ENCODE measurements at places on chromosomes 11 and 22.

- no peak for DNase-seq
Measured at GRCh38 chr22:23500508-23501260, 79.4 kb downstream of the IGLL1 start.

- no peak for DNase-seq
Measured at GRCh38 chr11:132579634-132580327, 952.5 kb downstream of the OPCML start.

DNA sequence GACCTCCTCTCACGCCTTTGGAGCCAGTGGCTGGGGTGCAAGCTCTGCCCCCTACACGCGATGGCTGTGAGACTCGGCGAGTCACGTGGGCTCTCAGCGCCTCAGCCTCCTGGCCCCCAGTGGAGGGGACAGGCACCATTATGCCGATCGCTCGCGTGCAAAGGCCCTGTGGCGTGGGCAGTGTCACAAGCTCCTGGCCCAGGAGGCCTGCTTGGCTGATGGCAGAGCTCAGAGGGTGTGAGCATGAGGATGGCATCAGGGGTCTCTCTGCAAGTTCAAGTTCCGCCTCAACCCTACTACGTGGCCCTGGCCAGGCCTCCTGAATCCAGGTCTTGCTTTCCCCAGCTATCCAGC lies 90.8 kb upstream of the KCNQ1OT1 start:
- no peak for DNase-seq

DNA sequence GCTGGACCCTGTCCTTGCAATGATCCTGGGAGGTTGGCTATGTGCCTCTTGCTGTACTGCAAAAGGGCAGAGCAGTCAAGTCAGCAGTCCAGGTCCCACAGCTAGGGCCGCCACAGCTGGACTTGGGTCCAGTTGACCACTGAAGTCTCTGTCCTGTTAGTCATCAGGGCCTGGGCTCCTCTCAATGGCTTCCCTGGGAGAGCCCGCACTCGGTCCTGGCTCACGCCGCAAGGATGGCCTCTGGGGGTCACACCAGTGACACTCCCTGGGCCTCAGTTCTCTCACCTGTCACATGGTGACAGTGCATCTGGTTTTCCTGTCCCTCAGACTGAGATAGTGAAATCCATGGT lies 85.1 kb downstream of the NECTIN1 start:
- no peak for DNase-seq

- peak; percentile 84 for DNase-seq
Measured at GRCh38 chr11:129846508-129847335, 31.1 kb downstream of the TMEM45B start.

- no peak for DNase-seq
Measured at GRCh38 chr11:86346513-86346912, 28.2 kb upstream of the CCDC81 start.

GRCh38 chr11:3159296-3160190 lies 5.6 kb downstream of the OSBPL5 start:
- DNase-seq: peak; percentile 29

DNA sequence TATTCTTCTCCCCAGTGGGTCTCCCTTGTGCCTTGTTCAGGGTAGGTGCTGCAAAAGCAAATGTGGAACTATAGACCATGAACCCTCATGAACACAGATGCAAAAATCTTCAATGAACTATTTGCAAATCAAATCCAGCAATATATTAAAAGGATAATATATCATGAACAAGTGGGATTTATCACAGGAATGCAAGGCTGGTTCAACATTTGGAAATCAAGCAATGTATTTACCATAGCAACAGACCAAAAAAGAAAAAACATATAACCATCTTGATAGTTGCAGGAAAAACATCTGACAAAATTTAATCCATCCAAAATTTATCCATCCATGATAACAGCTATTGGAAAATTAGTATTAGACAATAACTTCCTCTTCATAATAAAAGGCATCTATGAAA lies 11.4 kb upstream of the OSBPL5 start:
- no peak for DNase-seq

- peak; percentile 69 for DNase-seq
Measured at GRCh38 chr11:88552379-88553062, 215.0 kb upstream of the CTSC start.

- DNase-seq: no peak
Measured at GRCh38 chr11:9852465-9852864, 188.6 kb downstream of the SWAP70 start.

DNA sequence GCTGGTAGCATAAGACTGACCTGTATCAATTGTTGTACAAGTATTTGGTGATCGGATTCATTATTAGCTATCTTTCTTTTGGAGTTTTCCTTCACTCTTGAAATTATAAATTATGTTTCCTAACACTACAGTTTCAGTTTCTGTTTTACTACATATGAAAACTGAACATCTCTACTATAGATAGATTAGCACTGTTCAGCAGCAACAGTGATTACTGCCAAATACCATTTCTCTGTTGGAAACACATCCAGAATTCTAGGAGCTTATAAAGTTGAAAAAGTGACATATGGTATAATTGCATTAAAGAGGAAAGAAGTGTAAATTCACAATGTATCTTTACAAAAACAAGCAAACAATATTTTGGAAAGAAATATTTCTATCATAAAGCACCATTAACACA lies 118.5 kb upstream of the GRIA4 start:
- DNase-seq: no peak

DNA sequence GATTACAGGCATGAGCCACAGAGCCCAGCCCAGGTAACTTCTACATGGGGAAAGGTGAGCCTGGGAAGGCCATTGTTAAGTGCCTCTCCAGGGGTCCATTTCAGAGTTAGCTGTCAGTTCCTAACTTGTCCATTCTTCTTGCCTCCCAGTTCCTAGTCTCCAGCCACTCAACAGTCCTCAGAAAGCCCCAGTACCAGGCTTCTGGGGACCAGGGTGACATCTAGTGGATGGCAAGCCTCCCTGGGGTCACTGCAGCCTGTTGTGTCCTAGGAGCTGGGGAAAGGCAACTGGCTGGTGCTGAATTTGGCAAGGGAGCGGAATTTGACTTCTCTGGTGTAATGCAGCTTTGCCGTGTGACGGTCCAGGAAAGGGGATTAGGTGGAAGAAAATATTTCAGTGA lies 2.1 kb downstream of the LGALS12 start:
- DNase-seq: peak; percentile 15

DNA sequence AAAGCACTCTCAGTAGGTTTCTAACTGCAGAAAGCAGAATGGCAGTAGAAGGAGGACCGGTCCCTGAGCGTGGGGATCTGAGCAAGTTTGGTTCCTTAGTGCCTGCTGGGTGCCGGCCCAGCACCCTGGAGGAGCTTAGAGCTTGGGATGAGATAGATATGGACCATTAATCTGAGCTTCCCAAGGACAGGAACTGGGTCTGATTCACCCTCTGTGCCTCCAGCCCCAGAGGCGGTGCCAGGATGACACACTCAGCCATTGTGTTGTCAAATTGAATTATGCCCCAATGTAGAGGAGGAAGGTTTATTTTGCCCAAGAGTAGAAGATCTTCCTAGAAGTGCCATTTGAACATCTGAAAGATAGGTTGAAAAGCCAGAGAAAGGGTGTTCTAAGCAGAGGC lies 4.3 kb downstream of the ZC3H7B start:
- DNase-seq: peak; percentile 89

DNA sequence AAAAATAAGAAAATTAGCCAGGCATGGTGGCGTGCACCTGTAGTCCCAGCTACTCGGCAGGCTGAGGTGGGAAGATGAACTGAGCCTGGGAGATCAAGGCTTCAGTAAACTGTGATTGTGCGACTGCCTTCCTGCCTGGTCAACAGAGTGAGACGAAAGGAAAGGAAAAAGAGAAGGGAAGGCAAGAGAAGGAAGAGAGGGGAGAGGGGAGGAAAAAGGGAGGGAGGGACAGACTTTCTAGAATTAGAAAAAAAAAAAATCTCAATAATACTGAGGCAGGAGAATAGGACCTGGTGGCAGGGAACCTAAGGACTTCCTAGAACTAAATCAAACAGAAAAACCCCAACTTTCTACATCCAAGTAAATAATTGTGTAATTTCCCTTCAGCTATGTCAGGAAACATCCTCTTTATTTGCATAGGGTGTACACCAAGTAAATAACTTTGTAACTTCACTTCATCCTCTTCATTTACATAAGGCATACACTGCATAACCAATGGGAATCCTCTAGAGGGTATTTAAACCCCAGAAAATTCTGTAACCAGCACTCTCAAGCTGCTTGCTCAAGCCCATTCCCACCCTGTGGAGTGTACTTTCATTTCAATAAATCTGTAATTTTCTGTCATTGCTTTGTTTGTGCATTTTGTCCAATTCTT lies 8.7 kb downstream of the SBF2 start:
- DNase-seq: no peak

- no peak for DNase-seq
Measured at GRCh38 chr11:130815956-130816355, 100.3 kb downstream of the SNX19 start.

DNA sequence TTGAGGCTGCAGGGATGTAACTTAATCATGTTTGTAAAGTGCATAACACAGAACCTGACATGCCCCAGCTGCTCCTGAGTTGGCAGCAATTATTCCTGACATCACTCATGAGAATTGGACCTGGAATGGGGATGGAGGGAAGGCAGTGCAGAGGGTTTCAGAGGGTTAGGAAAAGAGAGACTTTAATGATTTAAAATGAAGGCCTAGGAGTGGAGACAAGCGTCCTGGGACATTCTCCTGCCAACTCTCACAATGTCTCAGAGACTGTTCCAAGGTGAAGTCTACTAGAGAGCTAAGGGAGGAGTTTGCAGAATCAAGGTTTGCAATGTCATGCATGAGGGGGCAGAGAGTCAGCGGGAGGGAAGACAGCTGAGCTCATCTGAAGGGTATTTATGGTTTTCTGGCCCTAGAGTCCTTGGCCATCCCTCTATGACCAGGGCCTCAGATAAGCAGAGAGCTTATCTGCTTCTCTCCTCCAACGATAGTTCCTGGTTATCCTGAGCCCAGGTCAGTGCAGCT lies 36.9 kb downstream of the GGTLC2 start:
- DNase-seq: peak; percentile 33

DNA sequence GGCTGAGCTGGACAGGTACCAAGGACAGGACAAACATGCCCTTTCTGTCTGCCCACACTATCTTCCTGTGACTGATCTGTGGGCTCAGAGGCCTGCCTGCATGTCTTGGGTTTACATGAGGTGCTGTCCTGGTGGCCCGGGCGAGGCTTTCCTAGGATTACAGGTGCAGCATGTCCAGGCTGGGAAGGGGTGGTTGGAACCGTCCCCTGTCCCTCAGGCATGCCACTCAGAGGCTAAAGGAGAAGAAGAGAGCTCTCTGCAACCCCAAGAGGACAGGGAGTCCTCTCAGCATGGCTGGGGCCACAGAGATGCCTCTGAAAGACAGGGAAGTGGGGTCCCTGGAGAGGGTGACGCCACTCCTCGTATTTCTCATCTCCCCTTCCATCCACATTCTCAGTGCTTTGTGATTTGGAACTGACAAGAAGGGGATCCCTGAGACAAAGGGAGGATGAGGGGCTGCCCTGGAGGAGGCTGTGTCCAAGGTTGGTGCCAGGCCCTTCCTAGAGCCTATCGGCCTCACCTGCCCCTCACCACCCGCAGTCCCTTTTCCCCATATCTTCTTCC lies 64.6 kb upstream of the LMO1 start:
- DNase-seq: no peak

DNA sequence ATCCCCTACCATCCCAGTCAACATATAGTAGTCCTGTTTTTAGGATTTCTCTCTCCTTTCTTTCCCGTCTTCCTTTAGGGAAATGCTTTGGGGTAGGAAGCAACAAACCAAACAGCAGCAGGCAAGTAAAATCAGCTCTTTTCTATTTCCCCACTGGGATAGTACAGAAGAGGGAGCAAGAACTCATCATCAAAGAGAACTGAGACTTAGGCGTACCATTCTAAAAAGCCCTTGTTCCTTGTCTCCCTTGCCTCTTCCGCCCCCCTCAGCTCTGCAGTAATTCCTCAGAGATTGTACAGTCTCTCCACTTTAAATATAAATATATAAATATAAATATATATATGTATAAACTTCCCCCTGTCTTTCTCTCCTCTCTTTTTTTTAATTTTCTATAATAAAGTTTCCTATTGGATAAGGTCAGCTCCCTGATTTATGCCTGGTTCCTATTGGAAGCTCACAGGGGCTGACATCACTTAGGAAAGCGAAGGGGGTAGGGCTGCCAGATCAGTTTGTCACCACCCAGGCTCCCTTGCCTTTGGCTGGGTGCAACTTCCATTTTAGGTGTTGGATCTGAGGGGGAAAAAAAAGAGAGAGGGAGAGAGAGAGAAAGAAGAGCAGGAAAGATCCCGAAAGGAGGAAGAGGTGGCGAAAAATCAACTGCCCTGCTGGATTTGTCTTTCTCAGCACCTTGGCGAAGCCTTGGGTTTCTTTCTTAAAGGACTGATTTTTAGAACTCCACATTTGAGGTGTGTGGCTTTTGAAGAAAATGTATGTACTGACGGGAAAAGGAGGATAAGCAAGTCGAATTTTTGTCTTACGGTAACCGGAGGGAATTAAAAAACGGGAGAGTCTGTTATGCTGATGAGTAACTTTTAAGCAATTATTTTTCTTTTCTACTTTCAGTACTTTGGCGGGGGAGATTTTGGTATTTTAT lies at the start of gene CTNND1:
TSS of gene CTNND1 (plus strand) at position 502 of the 934 bp plus-strand sequence. CDS start 29,677 bp downstream, outside the sequence.
- DNase-seq: peak; percentile 98

DNA sequence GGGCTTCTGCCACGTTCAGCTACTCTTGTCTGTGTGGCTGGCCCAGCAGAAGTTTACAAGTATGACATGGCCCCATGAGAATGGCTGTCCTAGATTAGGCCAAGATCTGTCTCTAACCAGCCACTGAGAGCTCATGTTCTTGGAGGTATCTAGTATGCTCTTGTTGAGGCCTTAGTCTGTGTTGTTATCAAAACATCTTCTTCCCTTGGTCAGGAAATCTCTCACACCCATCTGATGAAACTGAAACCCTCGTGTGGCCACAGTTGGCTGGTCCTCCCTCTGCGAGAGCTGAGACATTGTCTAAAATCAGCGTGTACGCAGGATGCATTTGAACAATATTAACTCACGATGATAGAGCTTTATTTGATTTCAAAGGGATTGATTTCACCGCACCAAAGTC lies 109.0 kb upstream of the NNMT start:
- no peak for DNase-seq

DNA sequence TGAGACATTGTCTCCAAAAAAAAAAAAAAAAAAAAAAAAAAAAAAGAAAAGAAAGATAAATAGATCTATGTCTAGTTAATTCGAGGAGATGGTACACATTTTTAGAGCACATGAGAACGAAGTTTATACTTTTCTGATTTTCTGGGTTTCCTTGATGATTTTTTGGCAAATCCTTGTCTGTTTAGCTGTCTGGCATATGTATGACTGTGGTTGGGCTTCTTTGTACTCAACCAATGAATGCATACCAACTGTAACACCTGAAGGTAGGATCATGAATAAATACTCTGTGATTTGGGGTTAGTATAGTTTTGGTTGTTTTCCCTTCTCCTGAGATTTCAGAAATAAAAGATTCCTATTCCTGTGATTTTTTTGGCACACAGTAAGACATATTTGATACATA lies 63.1 kb downstream of the ARHGEF12 start:
- peak; percentile 65 for DNase-seq

- no peak for DNase-seq
Measured at GRCh38 chr11:116876656-116877055, 39.2 kb upstream of the APOA1 start.

Data from fibroblast of mammary gland (primary cell).